ENCODE measurements at places on chromosomes 6 and 20.

DNA sequence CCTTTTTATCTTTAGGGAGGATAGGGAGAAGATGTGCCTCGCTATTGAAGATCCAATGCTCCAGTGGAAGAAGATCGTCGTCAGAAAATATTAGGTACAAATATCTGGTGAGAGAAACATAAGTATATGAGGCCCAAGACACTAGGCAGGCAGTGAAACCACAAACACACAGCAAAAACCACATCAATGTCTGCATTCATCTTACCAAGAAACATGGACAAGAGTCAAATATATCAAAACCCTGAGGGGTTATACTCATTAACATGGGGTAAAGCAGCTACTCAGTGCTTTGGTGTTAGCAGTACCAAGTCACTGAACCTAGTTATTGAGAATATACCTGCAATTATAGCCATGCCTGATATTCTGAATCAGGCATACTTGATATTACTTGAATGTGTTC is 101.4 kb upstream of the FAM184A start:
- no peak for DNase-seq

DNA sequence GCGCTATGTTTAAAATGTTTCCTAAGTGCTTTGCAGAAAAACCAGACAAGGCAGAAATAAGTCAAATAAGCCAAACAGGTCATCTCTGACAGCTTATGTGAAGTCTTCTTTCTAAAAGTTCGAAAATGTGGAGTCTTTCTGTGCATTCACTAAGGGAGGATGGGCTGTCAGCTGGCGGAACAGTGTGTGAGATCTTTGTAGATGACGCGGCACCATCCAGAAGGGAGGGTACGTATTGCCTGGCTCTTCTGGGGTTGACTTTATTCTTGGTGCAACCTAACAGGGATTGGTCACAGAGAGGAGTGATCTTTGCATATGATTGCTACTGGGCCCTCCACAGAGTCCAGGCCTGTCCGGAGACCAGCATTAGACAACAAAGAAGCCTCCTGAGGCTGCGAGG is 114.5 kb upstream of the EDN1 start:
- no peak for DNase-seq

DNA sequence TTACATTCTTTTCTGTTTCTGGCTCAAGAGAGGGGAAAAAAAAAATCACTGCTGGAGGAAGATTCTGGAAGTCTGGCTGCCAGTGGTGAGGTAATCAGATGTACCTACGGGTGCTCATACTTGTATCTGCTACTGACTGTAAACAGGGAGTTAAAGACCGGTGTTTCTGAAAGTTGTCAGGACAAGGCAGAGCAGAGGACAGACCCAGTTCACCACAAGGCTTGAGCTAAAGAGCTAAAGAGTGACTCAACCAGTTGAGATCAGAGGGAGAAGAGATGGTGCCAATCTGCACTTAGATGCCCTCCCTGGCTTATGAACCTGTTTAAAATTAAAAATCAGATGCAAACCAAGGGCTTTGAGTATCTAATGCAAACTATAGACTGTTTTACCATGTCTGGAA is 55.4 kb downstream of the CEP162 start:
- no peak for DNase-seq

DNA sequence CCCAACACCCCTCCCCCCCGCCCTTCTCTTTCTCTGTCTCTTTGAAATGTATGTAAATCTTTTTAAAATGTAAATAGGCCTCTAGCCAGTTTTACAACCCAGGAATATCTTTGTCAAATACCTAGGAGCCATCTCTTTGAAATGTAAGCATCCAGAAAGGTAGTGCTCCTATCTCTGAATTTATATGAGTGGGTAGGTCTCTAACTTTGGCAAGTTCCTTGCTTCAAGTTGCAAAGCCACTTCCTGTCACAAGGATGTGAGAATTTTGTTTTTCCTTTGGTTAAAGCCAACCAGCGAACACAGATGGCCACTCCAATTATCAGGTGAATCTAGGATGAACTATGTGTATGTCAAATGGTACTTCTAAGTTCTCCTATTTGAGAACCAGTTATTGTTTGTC is 6.2 kb upstream of the DEFB132 start:
- DNase-seq, result no peak

- no peak for DNase-seq
Measured at GRCh38 chr20:34891166-34892062, 15.0 kb downstream of the ACSS2 start.

GRCh38 chr6:23910420-23910819 is 215.6 kb upstream of the NRSN1 start:
- DNase-seq, result no peak

- DNase-seq, result no peak
Measured at GRCh38 chr6:112691289-112691688, 344.2 kb downstream of the RFPL4B start.

DNA sequence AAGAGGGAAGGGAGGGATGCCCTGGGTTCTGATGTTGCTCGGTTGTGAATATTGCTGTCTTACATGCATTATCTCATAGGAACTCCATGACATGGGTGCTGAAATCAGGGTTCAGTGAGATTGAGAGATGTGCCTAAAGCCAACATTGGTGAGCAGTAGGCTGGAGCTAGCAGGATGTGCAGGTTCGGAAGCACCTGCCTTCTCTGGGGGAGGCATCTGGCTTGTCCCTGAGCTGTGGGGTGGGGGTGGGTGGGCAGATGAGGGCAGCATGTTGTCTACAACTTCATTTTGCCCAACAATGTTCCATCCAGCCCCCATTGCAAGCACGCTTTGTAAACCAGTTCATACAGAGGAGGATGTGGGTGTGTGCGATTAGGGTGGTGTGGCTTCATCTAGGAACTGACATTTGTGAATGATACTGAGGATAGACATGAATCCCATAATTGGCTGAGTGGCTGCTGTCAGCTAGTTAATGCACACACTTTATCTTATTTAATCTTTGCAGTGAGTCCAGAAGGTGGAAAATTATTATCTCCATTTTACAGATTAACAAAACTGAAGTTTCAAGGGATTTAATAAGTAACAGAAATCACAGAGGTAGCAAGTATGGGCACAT is 119.4 kb downstream of the SYNDIG1 start:
- DNase-seq, result no peak

- DNase-seq, result no peak
Measured at GRCh38 chr6:25640891-25641290, 11.1 kb upstream of the SCGN start.

GRCh38 chr6:31110825-31111582 is 1.4 kb downstream of the C6orf15 start:
- DNase-seq, result no peak

DNA sequence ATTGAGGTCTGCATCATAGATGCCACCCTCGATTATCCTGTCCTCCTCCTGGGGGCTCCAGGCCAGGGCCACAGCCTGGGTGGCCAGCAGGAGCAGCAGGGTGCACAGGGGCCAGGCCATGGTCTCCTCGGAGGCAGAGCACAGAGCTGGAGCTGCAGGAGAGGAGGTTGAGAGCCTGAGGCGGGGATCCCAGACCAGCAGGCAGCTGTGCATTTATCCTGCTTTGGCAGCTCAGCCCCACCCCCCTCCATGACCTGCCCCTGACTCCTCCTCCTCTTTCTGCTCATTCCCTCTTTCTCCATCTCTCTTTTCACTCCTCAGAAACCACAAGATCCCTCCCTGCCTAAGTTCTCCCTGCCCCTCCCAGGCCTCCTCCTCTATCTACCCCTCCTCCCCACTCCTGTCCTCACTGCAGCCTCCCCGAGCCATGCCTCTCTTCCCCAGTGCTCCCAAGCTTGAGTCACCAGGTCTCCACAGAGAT is at the start of gene CST2:
Gene CST2, minus strand, starts transcription at position 189 of the 481 bp plus-strand sequence. Its CDS starts 69 bp downstream, at position 120.
- peak; percentile 47 for DNase-seq

DNA sequence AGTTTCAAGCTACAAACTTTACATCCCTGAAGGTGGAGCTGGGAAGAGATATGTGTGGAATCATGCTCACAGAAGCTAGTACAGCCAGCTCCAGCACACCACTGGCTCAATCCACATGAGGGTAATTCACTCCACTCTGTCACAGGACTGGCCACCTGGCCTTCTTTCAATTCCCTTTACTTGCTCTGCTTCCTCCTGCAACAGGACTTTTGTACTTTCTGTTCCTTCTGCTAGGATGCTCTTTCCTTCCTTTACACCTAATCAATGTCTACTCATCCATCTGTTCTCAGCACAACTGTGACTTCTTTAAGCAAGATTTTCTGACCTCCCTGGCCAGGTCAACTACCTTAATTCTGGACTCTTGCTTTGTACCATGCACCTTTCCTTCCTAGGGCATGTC is 39.4 kb upstream of the MYB start:
- no peak for DNase-seq

GRCh38 chr6:79159846-79160245 is 74.6 kb downstream of the HMGN3 start:
- no peak for DNase-seq

DNA sequence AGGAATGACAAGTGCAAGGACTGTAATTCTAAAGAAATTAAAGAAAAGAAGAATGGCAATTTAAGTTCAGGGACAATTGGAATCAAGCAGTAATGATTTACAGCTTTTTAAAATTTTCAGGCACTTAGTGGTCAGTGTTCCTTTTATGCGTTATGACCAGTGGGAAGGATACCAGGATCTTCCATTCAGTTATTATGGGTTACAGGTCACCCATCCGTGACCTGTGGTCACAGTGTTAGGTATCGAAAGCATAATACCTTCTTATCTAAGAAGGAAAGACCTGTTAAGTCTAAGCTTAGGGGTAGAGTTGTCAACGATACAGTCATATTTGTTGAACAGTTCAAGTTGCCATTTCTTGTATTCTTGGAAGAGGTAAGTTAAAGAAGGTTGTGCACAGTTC is 253.8 kb downstream of the LAMA2 start:
- DNase-seq, result no peak

DNA sequence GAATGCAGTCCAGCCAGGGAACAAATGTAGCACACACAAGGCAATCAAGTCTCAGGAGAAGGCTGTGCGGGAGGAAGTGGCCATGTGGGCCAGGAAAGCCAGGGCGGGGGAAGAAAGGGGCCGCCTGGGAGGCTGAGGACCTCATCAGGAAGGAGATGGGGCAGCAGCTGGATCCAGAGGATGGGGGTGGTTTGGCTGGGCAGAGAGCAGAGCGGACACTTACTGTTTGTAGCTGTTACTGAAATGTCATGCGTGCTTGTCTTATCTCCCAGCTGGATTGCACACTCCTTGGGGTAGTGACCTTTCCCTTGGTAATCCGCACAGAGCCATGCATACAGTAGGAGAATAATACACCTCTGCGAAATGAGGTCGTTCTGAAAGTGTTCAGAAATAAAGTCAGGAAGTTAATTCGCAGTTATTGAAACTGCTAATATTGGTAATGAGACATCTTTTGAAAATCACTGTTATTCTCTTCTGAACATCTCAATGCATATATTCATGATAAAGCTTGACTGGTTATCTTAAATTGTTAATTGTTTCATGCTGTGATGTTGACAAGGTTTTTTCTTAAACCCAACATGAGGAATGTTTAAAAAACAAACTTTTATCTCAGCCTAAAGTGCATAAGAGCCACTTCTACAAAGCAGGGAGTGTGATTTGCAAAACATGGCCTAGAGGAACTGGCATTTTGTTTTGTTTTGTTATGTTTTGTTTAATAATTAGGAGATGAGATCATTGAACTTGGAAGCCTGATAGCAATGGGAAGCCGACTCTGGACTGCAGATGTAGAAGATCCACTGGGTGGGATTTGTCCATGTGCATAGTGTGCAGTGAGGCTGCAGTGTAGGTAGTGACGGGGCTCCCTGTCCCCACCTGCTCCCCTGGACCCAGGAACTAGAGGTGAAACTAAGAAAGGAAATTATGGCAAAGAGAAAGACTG is 18.0 kb upstream of the MAP3K4 start:
- DNase-seq, result peak; percentile 24

GRCh38 chr20:21614980-21615379 is 90.5 kb upstream of the PAX1 start:
- no peak for DNase-seq

DNA sequence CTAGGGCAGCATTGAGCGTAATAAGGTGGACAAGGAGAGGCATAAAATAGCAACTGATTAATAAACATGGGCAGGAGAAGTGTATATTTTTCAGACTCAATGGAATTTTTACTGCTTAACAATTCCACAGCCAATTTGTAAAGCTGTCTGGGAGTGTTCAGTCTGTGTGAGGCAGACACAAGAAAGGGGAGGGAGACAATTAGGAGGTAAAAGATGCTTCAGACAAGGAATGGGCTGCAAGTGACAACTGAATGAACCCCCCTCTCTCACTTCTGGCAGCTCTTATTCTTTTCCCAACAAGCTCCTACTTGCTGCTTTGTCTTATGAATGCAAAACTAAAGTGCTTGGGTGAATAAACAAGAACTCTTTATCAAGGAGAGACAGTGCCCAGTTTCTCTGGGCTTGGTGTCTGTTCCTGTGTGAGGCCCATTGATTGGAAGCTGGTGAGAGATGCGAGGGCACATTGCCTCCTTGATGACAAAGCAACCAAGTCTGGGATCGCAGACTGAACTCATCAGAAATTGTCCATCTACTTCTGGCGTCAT is 575.3 kb downstream of the RNF144B start:
- DNase-seq, result no peak

GRCh38 chr6:1228754-1229191 is 83.1 kb upstream of the FOXQ1 start:
- no peak for DNase-seq

DNA sequence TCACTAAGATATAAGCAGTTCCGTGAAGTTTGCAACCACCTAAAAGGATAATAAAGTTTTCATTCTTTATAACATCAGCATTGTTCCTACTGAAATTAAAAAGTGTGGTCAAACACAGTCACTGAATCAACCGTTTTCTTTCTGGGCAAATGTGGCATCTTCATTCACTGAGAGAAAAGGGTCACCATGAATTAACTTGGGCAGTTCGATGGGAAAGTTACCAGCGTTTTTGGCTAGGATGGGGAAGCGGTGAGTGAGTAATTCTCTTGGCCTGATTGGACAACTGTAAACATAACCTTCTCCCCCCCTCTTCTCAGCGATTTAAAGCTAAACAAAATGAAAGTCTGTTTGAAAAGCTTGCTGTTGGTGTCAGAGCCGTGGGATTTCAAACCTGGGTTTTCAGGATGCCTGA is 181.8 kb downstream of the SASH1 start:
- DNase-seq, result no peak

DNA sequence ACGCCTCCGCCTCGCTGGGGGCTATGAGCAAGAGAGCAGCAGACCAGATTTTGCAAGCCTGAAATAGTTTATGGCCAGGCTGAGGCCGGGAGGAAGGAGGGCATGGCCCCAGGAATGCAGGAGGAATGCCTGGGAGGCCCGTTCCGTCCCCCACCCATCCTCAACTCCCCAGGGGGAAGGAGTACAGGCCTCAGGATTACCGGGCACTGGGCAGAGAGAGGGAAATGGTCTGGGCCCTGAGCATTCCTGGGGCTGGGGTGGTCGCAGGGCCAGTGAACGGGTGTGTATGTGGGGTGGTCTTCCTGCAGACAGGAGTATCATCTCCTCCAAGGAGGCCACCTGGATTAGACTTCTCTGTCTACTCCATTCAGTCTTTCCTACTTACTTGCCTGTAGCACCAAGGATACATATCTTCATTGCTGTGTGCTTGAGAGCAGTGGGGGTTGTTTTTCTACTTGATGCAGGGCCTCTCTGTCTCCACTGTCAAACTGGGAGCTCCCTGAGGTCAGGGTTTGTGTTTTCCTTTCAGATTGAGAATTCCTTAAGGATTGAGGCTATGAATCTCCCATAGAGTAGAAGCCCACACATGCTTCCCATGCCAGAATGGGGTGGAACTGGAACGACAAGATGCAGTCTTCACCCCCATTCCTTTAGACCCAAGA is 81.3 kb downstream of the VEGFA start:
- no peak for DNase-seq

GRCh38 chr20:21219686-21220085 is 83.4 kb upstream of the XRN2 start:
- DNase-seq, result no peak
